MCF 10A (cell line): ENCODE measurements at places on chromosomes 3 and 15. TPM values are rescaled to one million over a fixed set of nuclear protein-coding genes. Genes with fewer than 3 reads are reported as not detected.

Gene STARD9
- total RNA-seq, result 2.0 and 2.9 TPM in 2 replicates

Gene EXD1
- 0.12 and 0.37 TPM in 2 replicates for total RNA-seq

Gene CIP2A
- 15.5 and 23.9 TPM in 2 replicates for total RNA-seq

Gene GOLGA8S
- 0.16 and 0.17 TPM in 2 replicates for total RNA-seq

Gene PSMD6
- total RNA-seq, result 62.7 and 66.0 TPM in 2 replicates

Gene ANKDD1A
- total RNA-seq, result 0.16 and 0.66 TPM in 2 replicates

Gene ZNF717
- not detected in 2 replicates for total RNA-seq

Gene ZMYND10
- 0.68 and 1.0 TPM in 2 replicates for total RNA-seq

Gene CYP11A1
- not detected in 2 replicates for total RNA-seq
